ENCODE measurements at places on chromosomes 13 and 19. TPM values are rescaled to one million over a fixed set of nuclear protein-coding genes. Genes with fewer than 3 reads are reported as not detected.

The POSTN gene
- 343 TPM for polyA plus RNA-seq

The FCER2 gene
- 0.28 TPM for polyA plus RNA-seq

The SLC25A41 gene
- polyA plus RNA-seq = 0.36 TPM

The MIR17HG gene
- polyA plus RNA-seq = 8.9 TPM

The PGLYRP2 gene
- not detected for polyA plus RNA-seq

The MCEMP1 gene
- polyA plus RNA-seq = 0.06 TPM

The SLC17A7 gene
- polyA plus RNA-seq = 0.19 TPM

The TMEM86B gene
- 69.0 TPM for polyA plus RNA-seq

The CRX gene
- 0.09 TPM for polyA plus RNA-seq

- no peak for DNase-seq
Measured at GRCh38 chr19:5292822-5293611, 47.6 kb downstream of the PTPRS start.

DNA sequence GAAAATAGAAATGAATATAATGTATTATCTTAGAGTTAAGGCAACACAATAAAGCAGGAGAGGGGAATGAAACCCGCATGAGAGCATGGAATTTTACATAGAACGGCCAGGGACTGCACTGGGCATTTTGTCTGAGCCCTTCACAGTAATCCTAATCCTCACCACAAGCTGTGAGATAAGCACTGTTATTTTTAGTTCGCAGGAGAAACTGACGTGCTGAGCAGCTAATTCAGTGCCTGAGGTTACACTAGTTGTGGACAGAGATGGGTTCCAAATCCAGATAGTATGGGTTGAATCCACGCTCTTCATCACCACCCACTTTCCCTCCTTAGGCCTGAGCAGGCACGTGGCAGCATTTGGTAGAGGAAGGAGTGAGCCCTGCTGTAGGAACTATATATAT lies 24.8 kb upstream of the ZNF527 start:
- DNase-seq = no peak

DNA sequence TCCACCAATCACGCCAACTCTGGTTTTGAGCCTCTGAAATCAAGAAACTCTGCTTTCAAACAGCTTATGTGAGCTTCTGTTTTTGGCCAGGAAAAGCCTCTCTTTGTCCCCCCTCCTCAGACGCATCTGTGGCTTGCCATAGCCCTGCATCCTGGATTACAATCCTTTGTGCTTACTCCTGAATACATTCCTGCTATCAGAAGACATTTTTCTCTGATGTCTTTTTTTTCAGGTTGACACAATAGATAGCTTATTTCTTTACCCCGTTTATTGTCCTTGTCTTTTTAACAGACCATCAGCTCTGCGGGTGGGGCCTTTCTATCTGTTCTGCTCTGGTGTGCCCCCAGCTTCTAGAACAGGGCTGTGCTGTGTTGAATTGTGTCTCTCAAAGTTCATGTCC lies 11.0 kb downstream of the PNMA8B start:
- DNase-seq = no peak

DNA sequence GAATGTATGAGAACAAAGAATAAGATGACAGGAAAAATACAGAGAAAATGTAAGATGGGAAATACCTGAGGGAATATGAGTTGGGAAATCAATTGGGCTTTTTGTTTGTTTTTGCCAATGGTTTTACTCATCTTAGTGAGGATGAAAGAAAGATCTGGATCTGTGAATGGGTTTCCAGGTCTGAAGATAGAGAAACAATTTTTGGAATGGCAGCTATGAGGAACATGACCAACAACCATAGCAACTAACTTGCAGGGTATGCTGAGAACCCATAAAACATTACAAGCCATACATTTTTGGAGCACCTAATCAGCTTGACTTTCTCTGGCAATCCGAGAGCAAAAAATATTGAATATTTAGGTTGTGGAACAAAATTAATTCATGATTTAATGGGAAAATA lies 290.0 kb downstream of the KCTD12 start:
- no peak for DNase-seq

DNA sequence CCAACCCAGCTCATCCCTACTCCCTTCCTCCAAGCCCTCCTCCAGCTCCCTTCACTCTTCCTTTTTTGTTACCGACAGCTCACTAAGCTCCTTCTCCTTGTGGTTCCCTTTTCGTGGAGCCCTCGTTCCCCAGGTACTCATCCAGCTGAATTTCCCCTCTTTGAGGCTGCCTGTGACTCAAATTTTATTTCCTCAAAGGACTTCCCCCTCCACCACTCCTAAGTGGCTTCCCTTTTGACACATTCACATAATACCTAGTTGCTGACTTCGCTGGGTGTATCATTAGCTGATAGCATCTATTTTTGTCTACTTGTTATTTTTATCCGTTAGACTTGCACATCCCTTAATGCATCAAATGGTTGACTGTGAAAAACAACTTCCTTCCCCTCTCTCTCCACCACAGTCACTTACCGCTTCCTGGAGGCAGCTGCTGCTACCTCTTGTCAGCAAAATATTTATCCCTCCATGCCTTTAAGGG lies 14.5 kb downstream of the FFAR2 start:
- peak; percentile 42 for DNase-seq

GRCh38 chr19:28045621-28046020 lies 1167.3 kb downstream of the UQCRFS1 start:
- no peak for DNase-seq

GRCh38 chr13:58452123-58452623 lies 820.6 kb downstream of the PCDH17 start:
- peak; percentile 69 for DNase-seq

DNA sequence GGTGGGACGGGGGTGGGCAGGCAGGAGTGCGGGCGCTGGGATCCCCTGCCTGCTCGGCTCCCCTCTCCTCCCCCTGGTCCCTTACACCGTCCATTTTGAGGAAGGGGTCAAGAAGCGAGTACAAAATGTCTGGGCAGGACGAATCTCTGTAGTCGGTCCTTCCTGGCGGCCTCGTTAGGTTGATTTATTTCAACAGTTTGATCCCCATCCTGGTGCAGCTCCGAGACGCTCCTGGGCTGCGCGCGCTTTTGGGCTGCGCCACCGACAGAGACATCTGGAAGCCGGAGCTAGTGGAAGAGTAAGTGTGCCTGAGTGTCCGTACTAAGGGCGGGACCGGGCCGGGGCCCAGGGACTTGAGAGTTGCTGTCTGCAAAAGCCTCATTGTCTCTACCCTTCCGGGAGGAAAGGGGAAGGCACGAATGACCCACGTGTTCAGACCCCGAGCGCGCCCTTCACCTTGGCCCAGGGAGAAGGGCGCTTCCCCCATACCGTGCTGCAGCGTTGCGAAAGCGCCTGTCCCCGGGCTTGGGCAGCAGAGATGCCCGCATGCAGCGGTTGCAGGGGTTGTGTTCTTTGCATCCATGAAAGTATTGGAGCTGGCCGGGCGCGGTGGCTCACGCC lies 1.8 kb downstream of the ZNF114 start:
- no peak for DNase-seq

- DNase-seq = no peak
Measured at GRCh38 chr13:44884076-44884729, 105.1 kb downstream of the NUFIP1 start.

- DNase-seq = peak; percentile 45
Measured at GRCh38 chr19:12872941-12873890, 8.0 kb downstream of the DNASE2 start.

DNA sequence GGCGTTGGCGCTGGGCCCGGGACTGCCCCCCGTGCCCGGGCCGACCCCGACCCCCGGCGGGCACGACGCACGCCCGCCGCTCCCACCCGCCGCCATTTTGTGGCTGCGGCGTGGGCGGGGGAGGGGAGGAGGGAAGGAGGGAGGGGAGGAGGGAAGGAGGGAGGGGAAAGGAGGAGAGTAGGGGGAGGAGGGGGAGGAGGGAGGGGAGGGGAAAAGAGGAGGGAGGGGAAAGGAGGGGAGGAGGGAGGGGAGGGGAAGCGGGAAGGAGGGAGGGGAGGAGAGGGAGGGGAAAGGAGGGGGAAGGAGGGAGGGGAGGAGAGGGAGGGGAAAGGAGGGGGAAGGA lies at the start of gene BTBD2:
Gene BTBD2, minus strand, starts transcription at position 107 of the 343 bp plus-strand sequence. Its CDS starts 11 bp downstream, at position 96.
- peak; percentile 50 for DNase-seq

DNA sequence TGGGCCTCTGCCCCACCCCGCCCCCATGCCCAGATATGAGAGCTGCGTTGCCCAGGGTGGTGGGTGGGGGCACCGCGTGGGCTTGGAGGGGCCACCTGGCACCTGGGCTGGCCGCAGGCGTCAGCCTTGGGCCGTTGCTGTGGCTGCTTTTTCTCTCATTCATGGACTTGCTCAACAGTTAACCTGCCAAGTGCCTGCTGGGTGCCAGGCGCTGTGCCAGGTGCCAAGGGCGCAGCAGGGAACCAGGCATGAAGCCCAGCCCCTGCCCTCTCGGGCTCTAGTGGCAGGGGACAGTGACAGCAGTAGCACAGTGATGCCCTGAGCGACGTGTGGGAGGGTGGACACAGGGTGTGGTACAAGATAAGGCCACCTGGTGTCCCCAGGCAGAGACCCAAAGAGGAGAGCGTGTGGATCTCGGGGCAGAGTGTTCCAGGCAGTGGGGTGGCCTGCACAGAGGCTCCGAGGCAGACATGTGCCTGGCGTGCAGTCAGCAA lies 28.1 kb downstream of the DHX34 start:
- DNase-seq = no peak

DNA sequence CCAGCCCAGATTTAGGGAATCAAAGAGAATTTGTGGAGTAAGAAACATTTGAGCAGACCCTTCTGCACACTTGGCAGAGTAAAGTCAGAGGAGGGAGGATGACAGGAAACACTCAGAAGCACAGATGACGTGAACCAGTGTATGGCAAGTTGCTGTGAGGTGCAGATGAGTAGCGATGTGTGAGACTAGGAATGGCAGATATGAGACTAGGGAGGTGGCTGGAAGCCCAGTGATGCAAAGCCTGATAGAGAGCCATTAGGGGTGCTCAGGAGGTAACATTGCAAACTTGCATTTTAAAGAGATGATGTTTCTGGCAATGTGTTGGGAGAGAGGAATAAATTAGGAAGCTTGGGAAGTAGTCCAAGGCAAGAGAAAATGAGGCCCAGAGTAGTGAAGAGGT lies 44.0 kb downstream of the PCDH17 start:
- no peak for DNase-seq
